Stimulated activated CD4-positive, alpha-beta T cell treated with anti-CD3 and anti-CD28 coated beads, Interleukin-15, amount 100 ng/mL, for 48 hours (primary cell): ENCODE measurements at places on chromosomes 6 and 20.

DNA sequence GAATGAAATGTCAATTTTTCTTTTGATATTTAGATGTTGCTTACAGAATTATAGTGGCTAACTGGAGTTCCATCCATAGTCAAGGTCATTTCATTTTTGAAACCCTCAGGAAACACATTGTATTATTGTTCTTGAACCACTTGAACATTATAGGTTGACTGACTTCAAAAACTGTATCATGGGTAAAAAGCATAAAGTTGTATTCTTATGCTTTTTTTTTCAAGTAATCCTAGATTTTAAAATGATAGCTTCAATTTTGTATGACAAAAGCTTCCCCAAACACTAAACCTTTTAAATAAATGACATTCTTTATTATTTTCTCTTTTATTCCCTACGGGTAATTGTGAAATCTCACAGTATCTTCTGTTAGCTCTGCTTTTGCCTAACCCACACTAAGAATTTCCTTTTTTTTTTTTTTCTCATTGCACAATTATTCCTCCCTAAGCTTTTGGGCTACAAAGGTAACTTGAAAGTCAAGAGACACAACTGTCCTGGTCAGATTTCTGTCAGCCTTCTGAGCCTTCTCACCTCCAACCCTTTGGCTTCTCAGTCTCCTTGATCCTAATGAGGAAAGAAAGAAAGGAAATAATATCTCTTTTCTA lies 36.9 kb upstream of the LAMA4 start:
- no peak for DNase-seq

- DNase-seq = no peak
These were observed 18.6 kb downstream of the RBM24 start for GRCh38 chr6:17299750-17300149.

DNA sequence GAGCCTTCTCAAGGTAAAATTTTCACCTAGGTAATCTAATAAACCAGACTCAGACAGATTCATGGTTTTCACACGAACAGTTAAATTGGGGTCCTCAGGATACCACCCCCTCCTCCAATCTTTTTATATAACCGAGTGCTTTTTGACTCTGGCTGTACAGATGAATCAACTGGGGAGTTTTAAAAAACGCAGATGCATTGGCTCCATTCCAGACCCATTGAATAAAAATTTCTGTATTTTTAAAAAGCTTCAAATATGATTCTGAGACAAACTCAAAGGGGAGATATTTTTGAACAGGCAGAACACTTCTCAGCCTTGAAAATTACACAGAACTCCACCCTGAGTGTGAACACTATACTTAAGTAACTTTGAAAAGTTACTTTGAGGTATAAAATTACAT lies 7.2 kb downstream of the UTRN start:
- DNase-seq = no peak

DNA sequence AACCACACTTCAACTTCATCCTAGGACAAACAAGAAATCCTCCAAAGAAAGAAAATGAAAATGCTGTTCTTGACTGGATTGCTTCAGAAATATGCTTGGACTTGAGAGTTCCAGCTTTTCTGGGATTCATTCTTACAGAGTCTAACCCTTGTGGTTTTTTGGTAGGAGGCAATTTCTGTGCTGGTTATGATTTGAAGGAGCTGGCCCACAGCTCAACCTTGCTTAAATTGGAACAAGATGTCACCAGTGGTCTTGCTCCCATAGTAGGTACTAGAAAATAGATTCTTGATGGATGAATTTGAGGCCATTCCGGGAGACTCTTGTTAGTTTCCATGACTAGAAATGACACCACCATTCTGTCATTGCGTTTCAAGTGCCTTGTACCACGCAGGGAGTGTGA lies 54.3 kb upstream of the BMP6 start:
- DNase-seq = no peak

DNA sequence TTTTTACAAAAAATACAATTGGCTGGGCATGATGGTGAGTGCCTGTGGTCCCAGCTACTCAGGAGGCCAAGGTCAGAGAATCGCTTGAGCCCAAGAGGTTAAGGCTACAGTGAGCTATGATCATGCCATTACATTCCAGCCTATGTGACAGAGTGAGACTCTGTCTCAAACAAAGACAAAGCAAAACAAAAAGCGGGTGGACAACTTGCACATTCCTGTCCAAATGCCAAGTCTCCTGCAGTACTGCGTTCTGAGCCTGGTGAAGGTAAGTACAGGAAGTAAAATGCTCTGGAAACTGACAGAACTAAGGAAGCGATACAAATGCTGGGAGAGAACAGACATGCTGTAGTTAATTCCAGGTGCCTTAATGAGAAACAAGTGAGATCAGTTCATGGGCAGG lies 20.4 kb upstream of the TMEM242 start:
- no peak for DNase-seq

GRCh38 chr6:47852727-47853126 lies 70.9 kb downstream of the OPN5 start:
- DNase-seq = no peak

DNA sequence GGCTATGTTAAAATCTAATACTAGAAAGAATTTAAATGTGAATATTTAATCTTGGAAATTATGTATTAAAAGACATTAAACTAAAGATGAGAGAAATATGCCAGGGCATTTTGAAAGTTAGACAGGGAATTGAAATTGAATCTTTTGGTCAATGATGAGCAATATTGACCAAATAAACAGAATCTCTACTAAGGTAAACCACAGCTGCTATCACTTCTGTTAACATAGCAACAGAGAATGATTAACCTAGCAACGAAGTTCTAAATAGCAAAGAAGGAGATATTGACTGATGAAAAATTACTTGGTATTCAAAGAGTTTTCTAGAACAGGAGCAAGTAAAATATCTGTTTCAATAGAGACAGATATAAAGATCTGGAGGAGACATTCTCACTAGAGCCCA lies 45.2 kb upstream of the RSPO3 start:
- DNase-seq = no peak

- no peak for DNase-seq
These were observed 58.9 kb upstream of the CDH4 start for GRCh38 chr20:61193164-61193563.

DNA sequence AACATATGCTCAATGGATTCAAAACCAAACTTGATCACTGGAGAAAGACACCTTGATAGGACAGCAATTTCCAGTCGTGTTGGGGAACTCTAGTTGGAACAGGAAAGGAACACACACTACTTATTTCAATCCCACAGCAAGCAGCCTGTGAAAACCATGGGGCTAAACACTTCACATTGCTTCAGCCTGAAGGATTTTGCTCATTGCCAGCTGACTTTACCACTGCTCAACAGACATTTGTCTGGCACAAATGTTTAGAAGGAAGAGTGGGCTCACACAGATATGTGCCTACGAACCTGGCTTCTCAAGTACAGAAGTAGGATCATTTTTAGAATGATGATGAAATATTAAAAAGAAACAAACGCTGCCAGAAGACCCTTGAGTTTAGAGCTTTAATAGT lies 598.1 kb downstream of the PHF3 start:
- DNase-seq = no peak

DNA sequence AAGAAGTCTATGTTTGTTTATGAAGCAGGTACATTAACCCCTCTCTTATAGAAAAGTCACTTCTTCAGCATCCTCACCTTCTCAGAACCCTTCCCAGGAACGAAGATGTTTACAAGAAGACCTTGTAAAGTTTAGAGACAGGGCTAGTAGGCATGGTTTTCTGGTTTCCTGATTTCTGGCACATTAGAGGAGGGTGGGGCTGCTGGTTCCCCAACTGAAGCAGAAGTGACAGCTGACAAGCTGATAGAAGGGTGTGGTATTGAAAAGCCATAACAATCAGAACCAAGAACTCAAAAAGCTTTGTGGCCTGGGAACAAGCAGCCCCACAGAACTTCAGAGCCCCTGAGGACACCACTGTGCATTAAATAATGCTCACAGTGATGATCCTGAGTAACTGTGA lies 91.2 kb downstream of the RTN4IP1 start:
- DNase-seq = no peak

DNA sequence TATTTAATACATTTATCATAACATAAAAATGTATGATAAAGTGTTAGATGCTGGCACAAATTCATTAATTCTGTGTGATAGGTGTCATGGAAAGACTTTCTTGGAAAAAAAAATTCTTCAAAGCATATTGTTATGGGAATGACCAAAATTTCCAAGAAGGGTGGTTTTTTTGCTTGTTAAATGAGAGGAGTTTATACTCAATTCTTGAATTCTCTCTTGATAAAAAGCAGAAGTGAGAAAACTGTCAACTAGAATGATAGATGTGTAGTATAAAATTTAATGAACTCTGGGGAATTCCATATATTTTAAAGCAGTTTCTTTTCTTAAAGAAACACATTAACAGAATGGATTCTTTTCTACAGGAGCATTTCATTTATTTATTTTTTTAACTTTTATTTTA lies 62.0 kb upstream of the SNAP91 start:
- no peak for DNase-seq

- no peak for DNase-seq
These were observed 523.6 kb upstream of the EYS start for GRCh38 chr6:66230591-66230990.

DNA sequence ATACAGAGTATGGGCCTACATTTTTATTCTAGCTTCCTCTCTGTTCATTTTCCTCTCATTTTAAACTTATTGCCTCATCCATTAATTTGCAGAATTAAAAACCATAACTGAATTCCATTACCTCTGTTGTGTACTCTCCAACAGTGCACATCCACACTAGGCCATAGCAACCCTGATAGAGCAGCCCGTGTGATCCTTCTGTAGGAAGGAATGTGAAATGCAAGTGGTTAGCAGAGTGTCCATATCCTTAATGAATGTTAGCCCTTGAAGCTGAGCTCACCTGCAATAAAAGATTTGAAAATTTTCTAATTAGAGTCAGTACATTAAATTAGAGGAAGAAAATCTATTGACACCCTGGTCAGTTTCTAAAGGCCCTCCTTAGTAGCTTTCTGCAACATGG lies 6.5 kb upstream of the GRIK2 start:
- no peak for DNase-seq

- DNase-seq = no peak
These were observed 451.6 kb downstream of the UTRN start for GRCh38 chr6:144736763-144737162.

GRCh38 chr20:38308047-38308438 lies 4.1 kb downstream of the BPI start:
- no peak for DNase-seq

DNA sequence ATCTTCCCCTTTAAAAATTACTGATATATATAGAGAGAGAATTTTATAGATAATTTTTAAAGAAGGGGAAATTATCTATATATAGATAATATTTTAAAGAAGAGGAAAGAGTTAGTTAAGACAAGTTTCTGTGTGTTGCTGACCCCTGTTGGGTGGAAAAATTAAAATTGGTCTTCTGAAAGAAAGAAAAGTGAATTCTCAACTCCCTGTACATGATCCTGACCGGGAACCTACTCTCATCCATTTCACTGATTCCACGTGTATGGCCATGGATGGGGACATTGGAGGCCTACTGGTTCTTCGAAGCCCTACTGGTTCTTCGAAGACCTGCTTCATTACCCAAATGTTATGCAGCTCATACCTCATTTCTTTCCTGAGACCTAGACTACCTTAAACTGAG lies 53.0 kb upstream of the TCF21 start:
- DNase-seq = no peak

DNA sequence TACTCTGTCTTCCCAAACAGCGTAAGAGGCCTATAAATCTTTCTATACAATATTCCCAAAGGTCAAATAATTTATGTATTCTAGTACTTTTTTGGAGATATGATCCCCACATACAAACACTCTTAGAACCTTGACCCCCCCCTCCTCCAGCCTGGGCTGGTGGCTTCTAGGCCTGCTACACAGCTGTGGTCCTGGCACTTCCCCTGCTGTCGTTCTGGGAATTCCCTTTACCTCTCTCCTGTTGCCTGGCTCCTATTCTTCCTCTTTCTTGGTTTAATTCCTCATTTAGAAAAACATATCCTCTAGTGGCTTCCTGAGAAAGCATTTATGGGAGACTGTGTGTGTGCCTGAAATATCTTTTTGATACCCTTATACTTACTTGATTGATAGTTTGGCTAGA lies 4.1 kb upstream of the TXLNB start:
- DNase-seq = no peak

DNA sequence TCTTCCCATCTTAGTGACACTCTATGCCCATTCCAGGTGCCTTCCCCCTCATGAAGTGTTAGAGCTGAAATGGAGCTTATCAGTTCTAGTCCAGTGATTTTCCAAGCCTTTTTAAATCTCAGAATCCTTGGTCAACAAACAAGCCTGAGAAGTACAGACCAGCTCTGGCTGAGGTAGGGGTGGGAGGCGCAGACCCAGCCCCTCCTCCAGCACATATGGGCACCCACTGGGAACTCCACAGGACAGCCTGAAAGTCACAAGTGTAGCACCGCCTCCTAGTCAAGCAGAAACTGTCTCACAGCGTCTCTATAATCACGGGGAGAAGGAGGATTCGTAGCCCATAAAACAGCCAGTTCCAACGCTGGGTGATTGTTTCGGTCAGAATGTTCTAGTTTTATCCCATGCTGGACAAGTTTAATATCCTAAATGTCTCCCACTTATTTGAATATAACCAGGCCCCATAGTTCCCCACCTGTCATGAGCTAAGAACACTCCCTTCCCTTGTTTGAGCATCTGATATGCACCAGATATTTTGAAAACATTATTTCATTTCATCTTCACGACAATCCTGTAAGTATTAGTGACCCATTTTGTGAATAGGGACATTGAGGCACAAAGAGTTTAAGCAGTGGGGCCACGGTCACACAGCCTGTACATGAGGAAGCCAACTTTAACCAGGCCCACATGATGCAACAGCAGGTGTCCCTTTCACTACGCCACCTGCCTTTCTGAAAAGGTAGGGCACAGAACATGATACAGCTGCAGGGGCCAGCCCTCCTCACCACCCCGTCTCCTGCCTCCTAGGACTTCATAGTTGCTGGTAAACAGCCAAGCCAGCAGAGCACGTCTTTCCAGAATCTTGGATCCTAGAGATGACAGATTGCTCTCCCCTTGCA lies 40.1 kb downstream of the TRAF3IP2 start:
- DNase-seq = no peak

GRCh38 chr6:82178077-82178758 lies 69.3 kb downstream of the IBTK start:
- no peak for DNase-seq

- no peak for DNase-seq
These were observed 127.5 kb downstream of the ISM1 start for GRCh38 chr20:13348311-13349234.

GRCh38 chr20:5999783-6000182 lies 49.3 kb downstream of the MCM8 start:
- no peak for DNase-seq

GRCh38 chr6:37619641-37620040 lies 78.0 kb downstream of the MDGA1 start:
- no peak for DNase-seq
